ENCODE measurements at places on chromosomes 7 and 10.

DNA sequence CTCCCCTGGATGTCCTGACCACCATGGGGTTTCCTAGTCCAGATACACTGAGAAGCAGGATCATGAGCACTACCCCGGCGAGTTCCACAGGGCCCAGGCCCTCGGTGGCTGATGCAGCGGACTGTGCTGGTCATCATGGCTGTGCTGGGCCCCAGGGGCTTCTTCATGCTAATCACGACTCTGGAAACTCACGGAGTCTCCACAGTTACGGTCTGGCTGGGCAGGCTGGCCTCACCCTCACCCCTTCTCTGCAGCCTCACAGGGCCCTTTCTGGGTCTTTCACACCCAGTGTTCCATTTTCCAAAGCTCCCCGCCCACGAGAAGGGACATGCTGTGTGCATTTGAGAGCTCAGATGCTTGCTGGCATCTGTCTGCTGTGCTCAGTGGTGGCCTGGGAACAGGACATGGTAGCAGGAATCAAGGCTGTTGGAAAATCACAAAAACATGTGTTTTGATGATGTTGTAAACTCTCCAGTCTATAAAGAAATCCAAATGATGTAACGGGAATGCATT is 119.0 kb downstream of the PTPN20 start:
- no peak for DNase-seq

DNA sequence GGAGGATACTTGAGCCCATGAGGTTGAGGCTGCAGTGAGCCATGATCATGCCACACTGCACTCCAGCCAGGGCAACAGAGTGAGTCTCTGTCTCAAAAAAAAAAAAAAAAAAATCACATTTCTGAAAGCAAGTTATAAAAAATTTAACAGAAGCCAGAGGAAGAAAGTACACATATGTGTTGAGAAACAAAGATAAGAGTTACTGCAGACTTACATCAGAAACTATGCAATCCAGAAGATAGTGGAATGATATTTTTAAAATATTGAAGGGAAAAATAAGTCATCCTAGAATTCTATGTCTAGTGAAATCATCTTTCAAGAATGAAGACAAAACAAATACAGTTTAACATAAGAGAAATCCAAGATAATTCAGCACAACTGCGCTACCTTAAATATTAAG is 46.9 kb downstream of the ZNF518A start:
- no peak for DNase-seq

GRCh38 chr7:40058636-40059035 is 75.8 kb downstream of the MPLKIP start:
- no peak for DNase-seq

DNA sequence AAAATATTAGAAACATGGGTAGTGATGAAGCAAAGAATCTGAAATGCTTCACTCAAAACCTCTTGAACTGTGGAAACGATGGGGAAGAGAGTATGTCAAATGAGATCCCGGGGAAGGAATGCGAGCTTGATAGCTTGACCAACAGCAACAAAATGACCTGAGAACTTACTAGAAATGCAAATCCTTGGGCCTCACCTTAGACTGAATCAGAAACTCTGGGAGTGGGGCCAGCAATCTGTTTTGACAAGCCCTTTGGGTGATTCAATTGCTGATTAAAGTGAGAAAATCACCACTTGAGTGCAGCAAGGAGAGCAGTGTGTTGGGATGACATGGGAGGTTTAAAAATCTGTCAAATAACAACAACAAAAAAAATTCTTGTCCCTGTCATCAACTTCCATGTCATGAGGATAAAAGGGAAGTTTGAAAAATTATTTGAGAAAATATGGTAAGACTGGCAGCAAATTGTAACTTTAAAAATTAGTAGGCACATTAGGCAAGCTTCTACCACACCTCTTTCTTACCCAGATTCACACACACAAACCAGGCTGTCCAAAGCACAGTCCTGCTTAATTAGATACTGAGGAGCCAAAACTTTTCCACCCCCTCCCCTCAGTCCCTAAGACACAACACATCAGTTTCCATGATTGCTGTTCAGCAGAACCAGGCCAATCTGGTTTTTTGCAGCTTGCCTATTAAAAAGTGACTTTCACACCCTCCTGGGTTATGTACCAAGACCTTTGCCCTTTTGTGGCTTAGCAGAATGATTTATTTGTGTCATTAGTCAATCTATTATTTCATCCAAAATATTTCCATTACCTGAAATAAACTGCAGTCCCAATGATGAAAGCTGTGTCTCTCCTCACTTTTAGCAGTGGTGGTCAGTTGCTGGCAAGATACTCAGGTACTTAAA is 15.6 kb downstream of the CALCR start:
- no peak for DNase-seq

DNA sequence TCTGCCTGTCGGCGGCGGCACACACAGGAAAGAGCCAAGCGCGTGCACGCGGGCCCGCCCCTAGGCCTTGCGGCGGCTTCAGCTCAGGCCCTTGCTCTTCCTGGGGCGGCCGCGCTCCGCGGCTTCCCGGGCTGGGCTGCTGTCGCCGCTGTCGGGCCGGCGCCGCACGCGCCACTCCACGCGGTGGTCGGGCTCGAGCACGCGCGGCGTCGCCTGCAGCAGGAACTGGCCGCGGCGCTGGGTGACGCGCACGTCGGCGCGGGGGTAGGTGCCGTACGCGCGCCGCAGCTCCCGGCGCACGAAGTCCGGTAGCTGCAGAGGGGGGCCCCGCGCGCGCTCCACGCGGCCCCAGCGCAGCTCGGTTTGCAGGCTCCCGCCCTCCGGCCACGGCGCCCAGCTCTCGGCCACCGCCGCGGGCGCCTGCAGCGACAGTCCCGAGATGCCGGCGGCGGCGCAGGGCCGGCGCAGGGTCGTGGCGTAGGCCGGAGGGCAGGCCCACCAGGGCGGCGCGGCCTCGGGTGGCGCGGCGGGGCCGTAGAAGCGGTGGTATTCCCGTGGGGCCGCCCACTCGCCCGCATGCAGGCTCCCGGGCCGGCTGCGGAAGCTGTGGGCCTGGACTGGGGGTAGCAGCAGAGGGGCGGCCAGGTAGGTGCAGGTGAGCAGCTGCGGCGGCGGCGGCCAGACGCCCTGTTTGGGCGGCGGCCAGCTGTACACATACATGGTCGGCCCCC is 804 bp downstream of the C10orf95 start:
- DNase-seq = peak; percentile 88

DNA sequence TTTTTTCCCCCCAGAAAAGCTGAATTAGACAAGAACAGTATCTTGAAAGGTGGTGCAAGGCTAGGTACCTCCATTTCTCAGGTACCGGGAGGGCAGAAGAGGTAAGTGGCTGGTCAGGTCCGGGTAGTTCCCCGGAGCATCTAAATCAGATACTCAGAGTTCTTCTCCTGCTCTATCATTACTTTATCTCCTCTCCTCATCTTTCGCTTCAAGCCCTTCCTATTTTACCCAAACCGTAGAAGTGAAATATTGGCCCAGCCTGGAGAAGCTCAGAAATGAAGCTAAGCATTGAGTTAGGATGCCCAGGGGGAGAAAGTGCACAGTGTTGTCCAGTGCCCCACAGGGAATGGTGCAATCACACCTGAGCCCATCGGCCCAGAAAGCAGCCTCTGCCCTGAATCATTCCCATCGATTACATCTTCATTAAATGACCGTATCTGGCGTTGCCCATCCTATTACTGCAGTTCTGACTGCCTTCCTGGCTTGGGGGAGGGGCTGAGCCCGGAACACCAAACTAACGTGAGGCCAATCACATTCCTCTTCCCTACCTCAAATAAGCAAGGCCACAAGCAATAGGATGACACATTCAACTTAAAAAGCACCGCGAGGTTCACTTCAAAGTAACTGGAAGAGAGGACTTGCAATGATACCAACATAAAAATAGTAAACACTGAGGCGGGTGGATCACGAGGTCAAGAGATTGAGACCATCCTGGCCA is 116.5 kb downstream of the PRPF18 start:
- DNase-seq = no peak

- DNase-seq = no peak
Measured at GRCh38 chr10:58779594-58779993, 266.9 kb downstream of the BICC1 start.

DNA sequence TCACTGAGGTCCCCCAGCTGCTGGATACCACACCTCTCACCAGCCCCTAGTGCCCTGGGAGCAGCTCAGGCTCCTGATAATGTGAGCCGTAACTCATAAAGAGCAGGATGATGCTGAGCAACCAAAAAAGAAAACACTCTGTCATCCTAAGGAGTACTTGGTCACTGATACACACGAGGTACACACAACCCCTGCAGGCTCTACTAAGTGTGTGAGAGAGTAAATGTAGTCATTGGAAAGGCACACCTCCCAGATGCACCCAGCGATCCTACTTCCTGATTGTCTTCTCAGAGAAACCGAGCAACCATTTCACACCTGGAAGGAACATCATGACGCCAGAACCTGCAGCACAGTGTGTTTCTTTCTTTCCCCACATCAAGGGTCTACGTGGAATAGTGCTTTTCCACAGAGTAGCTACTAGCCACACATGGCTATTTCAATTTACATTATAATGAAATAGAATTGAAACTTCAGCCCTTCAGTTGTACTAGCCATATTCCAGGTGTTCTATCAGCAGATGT is 34.2 kb downstream of the FIGNL1 start:
- no peak for DNase-seq

GRCh38 chr7:1062296-1063294 is 18.2 kb downstream of the GPR146 start:
- DNase-seq = no peak

DNA sequence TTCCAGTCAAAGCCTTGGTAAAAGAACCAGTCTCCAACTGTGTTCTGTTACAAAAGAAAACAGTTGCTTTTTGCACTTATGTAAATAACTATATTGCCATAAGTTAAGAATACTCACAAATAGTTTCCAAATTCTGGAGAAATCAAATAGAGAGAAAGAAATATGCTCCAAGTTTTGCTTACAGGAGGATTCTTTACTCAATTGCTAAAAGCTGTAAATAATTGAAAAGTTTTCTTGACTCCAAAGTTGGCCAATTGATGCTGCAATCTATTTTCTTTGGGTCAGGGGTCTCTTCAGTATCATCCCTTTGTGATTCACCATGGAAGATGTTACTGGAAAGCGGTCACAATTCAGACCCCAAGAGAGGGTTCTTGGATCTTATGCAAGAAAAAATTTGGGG is 36.0 kb downstream of the NEURL1 start:
- DNase-seq = no peak

GRCh38 chr10:123860209-123860608 is 31.4 kb downstream of the CPXM2 start:
- DNase-seq = no peak

- no peak for DNase-seq
Measured at GRCh38 chr7:155231941-155232340, 65.7 kb upstream of the INSIG1 start.

DNA sequence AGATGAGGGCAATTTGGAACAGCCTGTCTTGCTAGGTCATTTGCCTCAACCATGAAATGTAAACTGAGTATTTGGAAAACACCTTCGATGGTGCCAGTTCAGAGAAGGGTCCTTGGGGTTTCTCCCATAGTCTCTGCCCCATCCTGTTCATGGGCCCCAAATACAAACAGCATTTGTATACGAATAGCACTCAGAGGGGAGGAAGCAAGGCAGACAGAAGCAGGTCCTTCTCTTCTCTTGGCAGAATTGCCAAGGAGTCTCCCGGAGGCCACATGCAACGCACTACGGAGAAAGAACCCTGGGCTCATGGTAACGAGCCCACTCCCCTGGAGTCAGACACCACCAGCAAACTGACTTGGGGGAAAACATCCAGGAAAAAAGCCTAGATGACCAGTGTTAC is 162.1 kb downstream of the RAB11FIP2 start:
- DNase-seq = no peak

DNA sequence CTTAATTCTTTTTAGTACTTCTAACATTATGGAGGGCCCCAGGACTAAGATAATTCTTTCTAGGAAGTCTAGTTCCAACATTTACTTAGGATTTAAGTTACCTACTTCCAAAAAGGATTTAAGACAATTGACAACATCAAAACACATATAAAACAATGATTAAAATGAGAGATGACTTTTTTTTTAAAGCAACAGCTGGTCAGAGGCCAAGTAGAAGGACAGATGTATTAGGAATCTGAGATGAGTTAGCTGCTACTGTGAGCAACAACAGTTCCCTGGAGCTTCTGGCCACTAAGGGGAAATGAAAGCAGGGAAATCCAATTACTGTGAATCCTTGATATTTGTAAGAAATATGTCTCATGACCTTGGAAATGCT is 222.3 kb downstream of the PHTF2 start:
- no peak for DNase-seq

DNA sequence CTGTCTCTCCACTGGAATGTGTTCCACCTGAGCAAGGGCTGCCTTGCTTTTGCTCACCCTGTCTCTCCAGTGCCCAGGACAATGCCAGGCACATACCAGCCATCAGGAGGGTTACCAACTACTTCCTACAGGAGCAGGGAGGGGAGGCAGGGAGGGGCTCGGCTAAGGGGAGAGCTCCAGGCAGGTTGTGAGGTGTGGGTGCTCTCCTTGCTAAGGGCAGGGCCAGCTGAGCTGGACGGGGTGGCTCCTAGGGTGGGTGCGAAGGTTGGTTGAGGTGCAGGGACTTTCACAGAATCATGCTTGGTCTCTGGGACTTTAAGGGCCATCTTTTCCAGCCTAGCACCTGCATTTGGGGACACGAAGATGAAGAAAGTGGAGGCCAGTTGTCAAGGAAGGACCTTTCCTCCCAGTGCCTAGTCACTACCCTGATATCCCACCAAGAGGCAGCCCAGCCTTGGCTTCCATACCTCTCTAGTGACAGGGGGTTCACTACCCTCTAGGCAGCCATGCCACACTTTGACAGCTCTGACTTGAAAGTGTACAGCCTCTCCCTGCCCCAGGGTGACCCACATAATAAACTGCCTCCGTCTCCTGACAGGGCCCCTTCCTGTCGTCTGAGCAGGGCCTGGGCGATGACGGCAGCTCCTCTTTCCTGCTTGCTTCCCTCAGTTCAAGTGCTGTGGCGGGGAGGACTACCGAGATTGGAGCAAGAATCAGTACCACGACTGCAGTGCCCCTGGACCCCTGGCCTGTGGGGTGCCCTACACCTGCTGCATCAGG is 46.5 kb downstream of the TSPAN15 start:
- no peak for DNase-seq

GRCh38 chr10:108544500-108545120 is 1378.7 kb downstream of the XPNPEP1 start:
- peak; percentile 23 for DNase-seq

DNA sequence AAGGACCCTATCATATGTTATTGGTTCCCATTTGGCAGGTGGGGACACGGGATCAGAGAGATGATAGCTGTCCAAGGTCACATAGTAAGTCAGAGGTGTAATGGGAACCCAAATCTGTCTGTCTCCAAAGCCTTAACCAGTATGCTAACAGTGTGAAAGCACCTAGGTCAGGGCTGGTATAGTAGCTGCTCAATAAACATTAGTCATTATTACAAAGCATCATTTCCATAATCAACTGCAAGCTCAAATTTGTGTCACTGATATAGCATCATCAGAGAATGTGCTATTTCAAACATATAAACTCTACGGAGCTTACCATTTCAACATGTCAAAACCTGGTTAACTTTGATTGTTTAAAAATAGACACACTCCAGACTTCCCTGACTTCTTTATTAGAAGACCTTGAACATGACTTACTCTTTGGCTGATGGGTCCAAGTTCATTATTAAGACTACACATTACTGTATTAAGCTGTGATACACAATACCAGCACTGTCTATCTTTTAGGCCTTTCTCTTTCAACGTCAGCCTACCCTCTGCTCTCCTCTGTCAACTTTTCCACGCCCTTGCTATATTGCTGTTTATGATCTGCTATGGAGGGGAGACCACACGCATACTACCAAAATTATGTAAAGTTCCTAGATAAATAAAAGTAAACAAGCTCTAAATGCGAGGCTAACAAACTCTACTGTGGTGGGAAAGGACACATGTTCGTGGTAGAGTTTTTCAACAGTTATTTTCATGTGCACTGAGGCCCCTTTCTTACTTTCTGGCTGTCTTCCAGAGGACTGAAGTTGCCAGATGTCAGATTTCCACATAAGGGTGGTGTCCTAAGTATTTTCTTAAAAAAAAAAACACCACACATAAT is 33.6 kb downstream of the DNMBP start:
- no peak for DNase-seq

All from nucleus accumbens (tissue), 56 donors.